HAP-1 (cell line): ENCODE measurements at places on chromosomes 1 and 21.

- DNase-seq, result no peak
Measured at GRCh38 chr1:3742439-3743298, 9.6 kb upstream of the CCDC27 start.

DNA sequence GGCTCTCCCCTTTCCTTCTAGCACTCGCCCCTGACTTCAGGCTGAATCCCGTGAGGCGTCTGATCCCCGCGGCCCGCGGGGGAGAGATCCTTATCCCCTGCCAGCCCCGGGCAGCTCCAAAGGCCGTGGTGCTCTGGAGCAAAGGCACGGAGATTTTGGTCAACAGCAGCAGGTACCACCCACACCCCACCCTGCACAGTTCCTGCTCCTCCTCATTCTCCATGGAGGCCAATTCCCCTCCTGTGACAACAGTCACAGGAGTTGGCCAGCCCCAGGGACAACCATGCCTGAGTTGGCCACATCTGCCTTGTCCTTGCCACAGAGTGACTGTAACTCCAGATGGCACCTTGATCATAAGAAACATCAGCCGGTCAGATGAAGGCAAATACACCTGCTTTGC, 20.0 kb downstream of the TMEM81 start:
- DNase-seq, result no peak

DNA sequence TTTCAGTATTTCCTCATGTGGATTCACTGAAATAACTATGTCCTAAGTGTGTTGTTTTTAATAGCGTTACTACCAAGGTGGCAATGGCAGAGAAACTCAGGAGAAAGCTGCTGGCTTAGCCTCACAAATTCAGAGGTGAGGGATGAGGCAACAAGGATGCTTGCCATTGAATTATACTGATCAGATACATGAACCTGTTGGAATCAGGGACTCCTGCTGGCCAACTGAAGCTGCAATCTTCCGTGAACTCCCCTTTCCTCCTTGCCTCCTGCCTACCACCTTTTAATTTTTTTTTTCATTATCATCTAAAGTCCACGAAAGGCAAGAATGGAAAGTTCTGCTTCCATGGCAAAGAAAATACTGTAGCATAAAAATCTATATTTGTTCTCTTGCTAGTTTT, 254.7 kb downstream of the NFIA start:
- no peak for DNase-seq

DNA sequence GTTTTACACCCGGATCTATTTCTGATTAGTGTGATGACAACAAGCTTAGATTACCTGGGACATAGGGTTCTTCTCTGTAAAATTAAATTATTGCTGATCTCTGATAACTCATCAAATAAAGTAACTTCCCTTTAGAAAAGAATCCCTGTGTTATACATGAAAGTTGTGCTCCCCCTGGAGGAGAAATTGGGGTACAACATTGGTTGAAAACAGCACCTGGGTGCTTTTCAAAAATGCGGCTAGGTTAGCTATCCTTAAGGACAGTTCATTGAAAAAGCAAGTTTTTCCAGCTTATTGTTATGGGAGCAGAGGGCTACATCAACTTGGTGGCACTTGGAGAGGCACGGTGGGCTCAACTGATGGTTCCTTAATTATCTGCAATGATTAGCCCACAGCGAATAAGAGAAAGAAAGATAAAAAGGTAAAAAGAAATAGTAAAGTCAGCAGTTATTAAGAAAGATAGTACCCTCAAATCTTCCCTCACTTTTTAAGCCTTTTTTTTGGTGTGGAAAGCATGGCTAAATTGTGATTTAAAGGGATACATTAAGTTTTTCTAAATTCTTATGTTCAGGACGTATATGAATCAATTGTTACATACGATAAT, 97.8 kb downstream of the FMN2 start:
- DNase-seq, result peak; percentile 67

DNA sequence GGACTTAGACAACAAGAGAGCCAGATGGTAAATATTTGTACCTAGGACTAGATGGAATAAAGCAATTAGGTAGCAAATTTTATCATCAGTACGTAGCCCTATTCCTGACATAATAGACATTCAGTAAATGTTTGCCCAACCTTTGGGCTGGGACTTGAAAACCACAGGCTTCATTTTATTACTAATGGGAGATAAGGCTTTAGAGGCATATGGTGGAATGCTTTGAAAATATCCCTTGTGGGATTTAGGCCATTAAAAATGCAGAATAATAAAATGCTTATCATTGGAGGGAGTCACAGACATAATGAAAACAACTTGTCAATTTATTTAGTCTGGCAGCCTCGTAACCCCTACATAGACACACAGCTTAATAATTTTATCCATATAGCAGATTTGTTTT, 296.1 kb upstream of the SPAG17 start:
- DNase-seq, result no peak

DNA sequence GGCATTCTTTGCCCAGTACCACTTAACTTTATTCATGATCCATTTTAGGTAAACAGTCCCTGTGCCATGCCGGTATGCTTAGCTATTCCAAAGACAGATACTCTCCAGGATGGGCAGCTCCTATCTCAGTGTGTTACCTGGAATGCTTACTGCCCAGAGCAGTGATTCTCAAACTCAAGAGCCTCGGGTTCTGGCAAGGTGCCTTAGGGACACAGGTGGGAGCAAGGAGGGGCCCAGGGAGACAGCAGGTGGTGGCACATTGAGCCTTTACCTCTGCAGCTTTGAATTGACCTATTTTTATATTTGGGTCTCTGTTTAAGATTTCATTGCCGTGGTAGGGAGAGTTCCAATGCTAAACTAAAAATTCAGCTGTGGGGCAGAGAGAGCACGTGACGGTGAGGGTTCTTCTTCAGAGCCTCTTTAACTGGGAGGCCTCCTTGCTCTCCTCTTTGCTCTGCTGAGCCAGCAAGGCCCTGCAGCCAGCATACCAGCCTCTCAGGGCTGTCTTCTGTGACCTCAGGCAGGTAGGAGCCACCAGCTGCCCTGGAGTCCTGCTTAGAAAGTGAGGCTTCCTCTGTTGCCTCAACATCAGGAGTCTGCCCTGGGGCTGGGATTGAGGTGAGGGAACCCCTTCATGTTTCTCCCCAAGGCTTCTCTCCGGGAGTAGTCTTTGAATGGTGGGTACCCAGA, 20.2 kb downstream of the PHGDH start:
- DNase-seq, result no peak

DNA sequence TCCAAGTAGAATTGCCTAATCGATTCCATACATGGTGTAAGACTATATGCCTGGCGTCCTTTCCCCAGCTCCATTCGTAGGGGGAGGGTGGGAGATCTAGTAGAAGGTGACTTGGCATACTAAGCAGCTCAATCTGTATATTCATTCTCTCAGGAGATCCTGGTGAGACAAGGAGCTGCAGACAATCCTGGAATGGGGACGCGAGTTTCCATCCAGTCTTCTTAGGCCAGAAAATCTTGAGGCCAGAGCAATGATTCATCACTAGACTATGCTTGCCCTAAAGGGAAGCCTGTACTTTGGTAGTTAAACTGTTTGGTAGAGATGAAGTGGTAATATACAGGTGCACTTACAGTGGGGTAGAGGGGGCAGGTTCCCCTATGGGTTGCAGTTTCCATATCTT, 468.7 kb downstream of the ADGRL2 start:
- no peak for DNase-seq

DNA sequence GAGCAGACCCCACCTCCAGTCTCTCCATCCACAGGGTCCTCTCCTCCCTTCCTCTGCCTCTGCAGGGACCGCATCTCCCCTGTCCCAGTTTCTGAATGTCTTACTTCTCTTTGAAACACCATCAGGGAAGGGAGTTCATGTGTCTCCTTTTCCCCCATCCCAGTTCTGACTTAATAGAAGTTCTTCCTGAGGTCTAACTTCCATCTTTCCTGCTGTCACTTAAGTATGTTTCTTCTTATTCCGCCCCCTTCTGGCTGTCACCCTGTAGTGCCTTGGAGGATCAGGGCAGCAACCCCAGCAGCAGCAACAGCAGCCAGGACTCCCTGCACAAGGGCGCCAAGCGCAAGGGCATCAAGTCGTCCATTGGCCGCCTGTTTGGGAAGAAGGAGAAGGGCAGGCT, 29.3 kb downstream of the MYOG start:
- DNase-seq, result no peak

DNA sequence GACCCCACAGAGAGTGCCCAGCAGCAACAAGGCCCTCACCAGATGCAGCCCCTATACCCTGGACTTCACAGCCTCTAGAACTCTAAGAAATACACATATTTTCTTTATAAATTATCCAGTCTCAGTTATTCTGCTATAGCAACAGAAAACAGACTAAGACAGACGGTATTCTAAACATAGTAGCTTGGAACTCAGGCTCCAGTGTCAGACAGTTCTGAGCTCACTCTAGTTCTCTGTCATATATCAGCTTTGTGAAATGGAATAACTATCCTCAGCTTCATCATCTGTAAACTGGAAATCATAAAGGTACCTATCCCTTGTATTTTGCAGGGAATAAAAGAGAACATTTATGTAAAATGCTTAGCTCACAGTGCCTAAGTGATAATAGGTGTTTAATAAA, 127.4 kb downstream of the GLUL start:
- DNase-seq, result no peak

- DNase-seq, result no peak
Measured at GRCh38 chr21:42289926-42290325, 25.3 kb downstream of the TFF3 start.

- no peak for DNase-seq
Measured at GRCh38 chr1:232921381-232921780, 29.0 kb upstream of the NTPCR start.
